Daoy (cell line): ENCODE measurements at places on chromosomes 5 and 9.

DNA sequence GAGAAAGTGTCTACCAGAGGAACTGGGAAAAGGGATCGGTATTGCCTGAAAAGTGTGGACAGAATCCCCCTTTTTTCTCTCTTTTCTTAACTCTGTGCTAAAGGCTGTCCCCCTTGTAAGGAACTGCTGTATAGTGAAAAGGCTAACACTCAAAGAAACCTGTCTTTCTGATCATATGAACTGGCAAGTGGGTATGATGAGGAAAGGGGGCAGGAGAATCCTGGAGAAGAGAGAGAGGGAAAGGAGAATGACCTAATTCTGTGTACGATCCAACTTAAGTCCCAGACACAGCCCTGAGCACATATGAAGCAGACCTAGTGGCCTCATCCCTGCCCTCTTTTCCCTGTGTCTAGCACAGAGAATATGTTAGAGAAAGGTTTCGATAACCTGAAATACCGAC is 967 bp downstream of the ANKRD31 start:
- DNase-seq, result no peak

- peak; percentile 98 for DNase-seq
These were observed 18.7 kb upstream of the RHOBTB3 start for GRCh38 chr5:95712347-95712958.

- peak; percentile 80 for DNase-seq
These were observed 70.2 kb upstream of the ALDH1A1 start for GRCh38 chr9:73023025-73023541.

GRCh38 chr5:175159956-175160355 is 284.0 kb downstream of the DRD1 start:
- DNase-seq, result no peak

DNA sequence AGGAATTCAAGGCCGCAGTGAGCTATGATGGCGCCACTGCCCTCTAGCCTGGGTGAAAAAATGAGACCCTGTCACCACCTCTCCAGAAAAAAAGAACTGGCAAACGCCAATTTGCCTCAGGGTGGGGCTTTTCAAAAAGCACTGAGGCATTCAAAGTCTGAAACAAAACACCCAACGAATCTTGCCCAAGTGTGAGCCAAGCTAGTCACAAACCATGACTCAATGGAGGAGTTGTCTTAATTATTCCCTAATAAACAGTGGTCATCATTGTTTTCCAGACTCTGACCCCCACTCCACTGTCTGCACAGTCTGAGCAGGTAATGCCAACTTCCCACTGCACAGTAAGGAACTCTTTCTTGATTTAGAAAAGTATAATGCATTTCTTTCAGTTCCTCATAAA is 16.8 kb downstream of the FRMD3 start:
- DNase-seq, result peak; percentile 13

- no peak for DNase-seq
These were observed 2054.0 kb upstream of the NUDT12 start for GRCh38 chr5:105616599-105616998.

GRCh38 chr5:116153687-116154174 is 68.9 kb downstream of the COMMD10 start:
- no peak for DNase-seq

GRCh38 chr9:36031774-36032555 is 4.7 kb upstream of the RECK start:
- no peak for DNase-seq

DNA sequence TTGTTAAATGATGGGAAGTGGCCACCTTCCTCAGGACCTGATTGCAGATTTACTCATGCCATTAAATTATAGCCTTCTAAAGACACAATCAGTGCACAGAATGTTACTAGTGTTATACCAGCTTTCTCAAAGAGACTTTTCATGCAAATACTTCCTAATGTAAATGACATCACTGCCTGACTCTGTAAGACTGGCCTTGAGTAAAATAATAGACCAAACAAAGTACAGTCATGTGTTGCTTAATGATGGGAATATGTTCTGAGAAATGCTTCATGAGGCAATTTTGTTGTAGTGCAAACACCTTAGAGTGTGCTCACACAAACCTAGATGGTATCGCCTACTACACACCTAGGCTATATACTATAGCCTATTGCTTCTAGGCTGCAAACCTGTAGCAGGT is 17.0 kb upstream of the C1QTNF3 start:
- no peak for DNase-seq

DNA sequence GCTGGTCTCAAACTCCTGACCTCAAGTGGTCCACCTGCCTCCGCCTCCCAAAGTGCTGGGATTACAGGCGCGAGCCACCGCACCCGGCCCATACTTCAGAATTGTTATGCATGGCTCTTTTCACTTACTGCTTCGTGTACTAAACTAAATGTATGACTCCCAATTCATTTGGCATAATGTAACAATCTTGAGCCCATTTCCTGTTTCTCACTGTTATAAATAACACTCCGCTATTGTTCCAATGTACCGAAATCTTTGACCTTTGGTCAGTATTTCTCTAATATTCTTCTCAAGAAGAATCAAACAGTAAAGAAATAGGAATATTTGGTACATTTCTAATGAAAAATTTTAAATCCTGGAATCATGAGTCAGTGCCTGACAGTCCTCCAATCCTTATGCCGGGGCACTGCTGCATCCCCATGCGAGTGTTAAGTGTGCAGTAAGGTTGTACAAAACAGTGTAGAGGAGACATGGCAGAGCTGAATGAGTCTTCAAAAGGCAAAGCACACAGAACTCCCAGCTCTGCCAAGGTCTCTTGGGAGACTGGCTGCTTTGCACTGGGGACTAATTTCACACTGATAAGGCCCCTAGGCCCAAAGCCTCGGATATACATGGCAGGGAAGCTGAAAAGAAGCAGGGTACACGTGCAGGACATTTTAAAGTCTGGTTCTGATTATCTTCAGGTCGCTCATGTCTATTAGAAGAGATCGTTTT is 58.4 kb downstream of the HABP4 start:
- no peak for DNase-seq

- DNase-seq, result no peak
These were observed 127.7 kb downstream of the MAPKAP1 start for GRCh38 chr9:125579030-125579932.

- no peak for DNase-seq
These were observed 151.8 kb upstream of the TLX3 start for GRCh38 chr5:171157276-171157675.

- no peak for DNase-seq
These were observed 246.9 kb downstream of the MAST4 start for GRCh38 chr5:66843065-66843464.

- no peak for DNase-seq
These were observed 204.0 kb downstream of the FSTL4 start for GRCh38 chr5:133408322-133408721.

DNA sequence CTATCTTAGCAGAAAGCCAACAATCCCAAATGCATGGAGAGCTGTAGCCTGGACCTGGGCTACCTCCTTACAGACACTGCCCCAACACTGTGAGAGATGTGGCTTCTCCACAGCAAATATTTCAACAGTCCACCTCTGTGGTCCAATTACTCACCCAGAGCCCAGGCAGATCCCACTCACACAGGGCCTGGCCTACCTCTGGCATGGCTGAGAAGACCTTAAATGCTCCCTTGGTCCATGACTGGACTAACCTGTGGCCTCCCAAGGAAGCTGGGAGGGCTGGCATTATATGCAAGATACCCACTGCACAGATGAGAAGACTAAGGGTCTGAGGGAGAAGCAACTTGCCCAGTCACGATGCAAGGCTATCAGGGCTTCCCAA is 22.8 kb upstream of the SLC25A51 start:
- DNase-seq, result no peak

DNA sequence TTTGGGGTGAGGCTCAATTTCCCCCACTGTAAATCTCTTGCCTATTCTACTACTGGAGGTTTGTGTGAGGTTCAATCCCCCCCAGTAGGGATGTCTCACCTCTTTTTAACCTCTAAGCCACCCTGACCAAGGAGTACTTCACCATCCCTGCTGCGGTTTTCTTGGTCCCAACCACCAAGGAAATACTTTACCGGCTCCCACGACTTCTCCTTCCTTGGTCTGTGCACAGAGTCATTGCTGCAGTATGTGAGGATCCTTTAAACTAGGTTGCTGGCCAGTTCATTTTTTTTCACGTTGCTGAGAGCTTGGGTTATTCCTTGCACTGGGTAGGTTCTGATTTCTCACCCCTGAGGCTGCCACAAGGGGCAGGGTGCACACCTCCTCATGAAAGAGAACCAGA is 22.5 kb upstream of the HMGCS1 start:
- no peak for DNase-seq

DNA sequence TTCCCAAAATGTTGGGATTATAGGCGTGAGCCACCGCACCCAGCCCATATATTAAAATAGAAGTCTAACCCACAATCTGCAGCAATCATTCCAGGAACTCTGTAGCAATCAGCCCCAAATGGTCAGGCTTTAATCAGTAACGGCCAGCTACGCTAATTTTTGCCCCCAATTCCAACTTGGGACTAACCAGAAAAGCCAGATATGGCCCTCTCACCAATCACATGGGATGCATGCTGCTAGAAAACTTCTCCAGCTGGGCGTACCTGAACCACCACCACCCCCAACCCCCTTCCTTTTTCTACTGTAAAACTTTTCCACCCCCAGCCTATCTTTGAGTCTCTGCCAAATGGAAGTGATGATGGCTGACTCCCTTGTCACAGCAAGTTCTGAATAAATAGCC is 4.1 kb downstream of the SUSD1 start:
- DNase-seq, result no peak
